NCI-H774 (cell line): ENCODE measurements at places on chromosomes 16 and 17.

GRCh38 chr16:49837688-49838410 lies 18.1 kb downstream of the ZNF423 start:
- no peak for DNase-seq

GRCh38 chr16:81567987-81568748 lies 123.6 kb downstream of the CMIP start:
- no peak for DNase-seq

DNA sequence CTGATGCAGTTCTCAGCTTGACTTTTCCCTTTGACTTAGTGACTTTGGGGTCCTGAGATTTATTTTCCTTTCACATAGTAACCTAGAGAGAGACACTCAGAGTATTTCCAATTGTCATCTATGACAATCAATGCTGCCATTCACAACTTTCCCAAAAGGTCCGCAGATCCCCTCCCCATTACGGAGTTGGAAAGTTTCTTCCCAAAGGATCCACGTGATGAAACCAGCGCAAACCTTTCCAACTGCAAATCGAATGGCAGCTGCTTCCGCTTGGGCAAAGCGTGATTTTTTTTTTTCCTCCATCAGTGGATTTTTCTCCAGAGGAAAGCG lies 538 bp upstream of the FCSK start:
- DNase-seq, result no peak

- DNase-seq, result no peak
These were observed 42.4 kb upstream of the ZNF629 start for GRCh38 chr16:30829130-30830071.

DNA sequence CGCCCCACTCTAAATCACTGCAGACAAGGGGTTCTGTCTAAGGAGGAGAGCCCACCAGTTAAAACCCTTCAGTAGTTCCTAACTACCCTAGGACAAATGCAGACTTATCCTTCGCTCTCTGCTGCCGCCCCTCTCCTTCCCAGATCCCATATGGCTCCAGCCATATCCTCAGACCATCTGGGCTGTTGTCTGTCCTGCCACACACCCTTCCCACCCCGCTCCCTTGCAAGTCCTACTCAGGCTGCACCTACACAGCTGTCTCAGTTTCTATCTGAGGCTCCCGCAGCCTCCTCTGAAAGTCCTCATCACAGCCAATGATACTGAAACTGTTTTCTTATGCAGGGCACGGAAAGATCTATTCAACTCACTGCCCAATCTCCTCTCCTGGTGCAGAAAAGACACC lies 720 bp upstream of the BCKDK start:
- no peak for DNase-seq
